T-helper 1 cell (primary cell): ENCODE measurements at places on chromosomes 7 and 10.

DNA sequence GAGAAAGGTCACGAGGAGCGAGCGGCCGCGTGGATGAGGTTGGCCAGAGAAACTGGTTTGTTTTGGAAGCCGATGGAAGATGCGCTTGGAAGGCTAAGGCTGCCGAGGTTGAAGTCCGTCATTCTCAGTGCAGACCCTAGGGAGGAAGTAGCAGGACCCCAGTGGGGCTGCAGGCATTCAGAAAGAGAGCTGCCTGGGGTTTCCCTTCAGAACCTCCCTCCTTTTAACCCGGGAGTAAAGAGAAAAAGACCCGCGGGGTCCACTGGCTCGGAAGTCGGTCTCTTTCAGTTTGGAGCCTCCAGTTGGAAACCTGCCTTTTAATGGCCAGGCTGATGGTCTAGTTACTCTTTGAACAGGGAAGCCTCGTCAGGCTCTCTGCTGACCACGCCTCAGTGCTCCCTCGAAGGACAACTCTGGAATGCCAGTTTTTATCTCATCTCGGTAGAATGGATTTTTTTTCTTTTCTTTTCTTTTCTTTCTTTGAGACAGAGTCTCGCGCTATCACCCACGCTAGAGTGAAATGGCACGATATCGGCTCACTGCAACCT, 188.6 kb downstream of the CUX1 start:
- no peak for DNase-seq

DNA sequence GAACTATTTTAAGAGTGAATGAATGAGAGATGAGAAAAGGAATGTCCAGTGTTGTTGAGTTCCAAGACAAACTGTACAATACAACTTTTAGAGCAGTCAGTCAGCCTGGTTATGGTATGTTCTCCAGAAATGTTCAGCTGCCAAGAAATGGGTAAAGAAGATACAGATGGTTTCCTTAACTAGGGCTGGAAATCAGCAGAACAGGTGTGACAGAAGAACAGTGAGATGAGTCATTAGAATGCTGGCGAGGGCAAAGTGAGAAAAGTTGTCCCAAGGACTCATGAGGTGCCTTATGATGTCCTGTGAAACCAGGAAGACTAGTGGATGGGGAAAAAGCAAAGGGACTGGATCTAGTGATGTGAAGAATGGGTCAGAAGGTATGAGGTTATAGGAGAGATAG, 20.8 kb upstream of the SEPTIN7 start:
- no peak for DNase-seq

DNA sequence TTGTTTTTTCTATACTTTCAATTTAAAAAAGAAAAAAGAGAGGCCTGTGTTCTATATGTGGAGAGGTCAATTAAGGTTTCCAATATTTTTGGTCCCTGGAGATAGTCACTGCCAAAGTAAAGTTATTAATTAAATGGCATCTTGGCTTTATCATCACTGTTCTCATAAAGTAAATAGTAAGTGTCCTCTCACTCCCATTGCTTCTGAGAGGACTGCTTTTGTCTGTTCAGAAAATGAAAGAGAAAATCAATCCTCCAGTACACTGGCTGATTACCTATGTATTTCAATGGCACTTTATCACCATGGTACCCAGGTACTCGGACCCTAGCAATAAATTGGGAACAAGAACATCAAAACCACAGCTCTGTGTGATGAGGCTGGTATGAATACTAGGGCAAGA, 94.0 kb downstream of the RNLS start:
- DNase-seq: no peak

- DNase-seq: no peak
Observed at GRCh38 chr7:112203365-112203739, 2.8 kb downstream of the DOCK4 start.

- DNase-seq: no peak
Observed at GRCh38 chr7:17772581-17773288, 167.6 kb downstream of the SNX13 start.
